Dermis microvascular lymphatic vessel endothelial cell (primary cell): ENCODE measurements at places on chromosomes 12 and 14.

- no peak for DNase-seq
These were observed 71.4 kb downstream of the GNS start for GRCh38 chr12:64687816-64688215.

GRCh38 chr14:90274808-90275457, 18.6 kb downstream of the PSMC1 start:
- DNase-seq = no peak

GRCh38 chr12:128818065-128819022, 5.4 kb downstream of the SLC15A4 start:
- no peak for DNase-seq

- no peak for DNase-seq
These were observed 56.0 kb upstream of the BDKRB2 start for GRCh38 chr14:96148631-96149030.

GRCh38 chr12:52308806-52309425, 12.3 kb downstream of the KRT83 start:
- DNase-seq = no peak

- DNase-seq = no peak
These were observed 251.3 kb downstream of the ALX1 start for GRCh38 chr12:85531341-85531740.

- DNase-seq = no peak
These were observed 98.6 kb downstream of the VRK1 start for GRCh38 chr14:96895658-96896271.

- DNase-seq = peak; percentile 62
These were observed 5.1 kb upstream of the PSMA3 start for GRCh38 chr14:58239244-58240195.

GRCh38 chr14:75876530-75876929, 105.3 kb downstream of the TGFB3 start:
- peak; percentile 23 for DNase-seq

GRCh38 chr12:122086116-122086515, 7.6 kb downstream of the MLXIP start:
- DNase-seq = no peak
